ENCODE measurements at places on chromosomes 2 and 18.

- no peak for DNase-seq
Measured at GRCh38 chr18:10546557-10547300, 20.9 kb downstream of the NAPG start.

GRCh38 chr2:226580403-226580802 is 219.2 kb downstream of the IRS1 start:
- no peak for DNase-seq

GRCh38 chr2:202848813-202849212 is 22.8 kb downstream of the ICA1L start:
- no peak for DNase-seq

GRCh38 chr2:1609040-1609439 is 135.3 kb downstream of the PXDN start:
- DNase-seq: no peak

GRCh38 chr2:16657671-16658070 is 8.0 kb downstream of the CYRIA start:
- no peak for DNase-seq

DNA sequence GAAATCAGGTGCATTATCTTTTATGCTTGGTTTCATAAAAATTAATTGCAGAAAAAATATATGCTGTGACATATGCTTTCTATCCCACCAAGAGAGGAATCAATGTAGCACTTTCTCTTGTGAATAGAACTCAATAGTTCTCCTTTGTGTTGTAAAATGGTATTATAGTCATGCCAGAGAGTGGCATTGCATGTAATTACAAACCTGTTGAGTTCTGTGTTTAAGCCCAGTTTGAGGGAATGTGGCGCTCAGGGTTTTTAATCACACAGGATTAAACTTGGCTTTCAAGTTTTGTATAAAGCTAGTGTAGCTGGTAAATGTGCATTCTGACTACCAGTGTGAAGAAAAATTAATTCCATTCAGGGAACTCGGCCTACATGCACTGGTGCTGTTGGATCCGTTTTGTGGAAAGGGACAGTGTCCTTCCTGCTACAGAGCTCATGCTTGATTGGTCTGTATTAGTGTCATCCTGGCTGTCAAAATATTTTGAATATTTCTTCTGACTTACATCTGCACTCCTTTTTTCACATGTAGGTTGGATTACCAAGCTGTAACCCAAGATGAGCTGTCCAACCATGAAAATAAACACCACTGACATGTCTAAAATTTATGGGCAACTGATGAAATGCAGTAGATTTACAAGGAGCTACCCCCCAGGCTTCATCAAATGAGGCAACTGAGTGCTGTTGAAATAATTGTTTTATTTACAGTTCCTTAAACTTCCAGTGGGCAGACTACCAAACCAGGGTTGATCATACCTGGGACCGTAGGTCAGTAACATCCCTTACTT is 80.3 kb downstream of the SLC4A3 start:
- no peak for DNase-seq

- no peak for DNase-seq
Measured at GRCh38 chr2:115070002-115070401, 627.6 kb downstream of the DPP10 start.

DNA sequence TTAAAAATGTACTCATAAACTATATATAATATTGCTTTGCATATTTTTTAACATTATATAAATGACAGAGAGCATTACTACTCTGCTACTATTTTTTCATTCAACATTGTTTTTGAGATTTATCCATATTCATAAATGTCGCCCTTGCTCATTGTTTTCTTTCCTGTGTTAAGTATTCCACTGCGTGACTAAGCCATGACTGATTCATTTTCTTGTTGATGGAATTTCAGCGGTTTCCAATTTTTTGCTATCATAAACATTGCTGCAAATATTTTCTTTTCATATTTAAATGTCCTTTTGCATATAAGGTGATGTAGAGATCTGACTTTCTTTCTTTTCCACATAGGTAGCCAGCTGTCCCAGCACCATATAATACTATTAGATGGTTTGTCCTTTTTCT is 57.6 kb downstream of the SFXN5 start:
- DNase-seq: no peak

DNA sequence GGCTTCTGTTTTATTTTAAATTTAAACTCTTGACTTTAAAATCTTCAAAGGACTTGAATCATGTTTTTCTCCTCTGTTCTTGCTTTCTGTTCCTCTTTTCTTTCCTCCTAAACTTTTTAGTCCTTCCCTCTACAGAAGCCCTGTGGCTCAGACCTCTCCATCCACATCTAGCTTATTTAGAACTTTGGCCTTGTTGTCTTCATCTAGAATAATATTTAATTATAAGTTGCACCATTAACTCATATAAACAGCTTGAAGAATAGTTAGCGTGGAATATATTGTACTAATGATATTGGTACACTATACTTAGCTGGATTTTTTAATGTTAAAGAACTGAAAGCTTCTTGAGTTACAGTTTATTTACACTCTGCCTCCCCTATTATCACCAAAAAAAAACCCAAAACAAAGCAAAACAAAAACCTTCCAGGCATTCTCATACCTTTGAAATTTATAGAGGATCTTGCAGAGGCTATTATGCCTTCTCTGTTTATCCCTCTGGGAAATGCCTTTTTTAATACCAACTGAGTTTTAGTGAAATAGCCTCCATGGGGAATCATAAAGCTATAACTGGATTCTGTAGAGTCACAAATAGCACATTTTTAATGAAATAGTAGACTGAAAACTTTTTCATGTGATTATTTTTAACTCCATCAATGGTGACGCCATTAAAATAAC is 9.2 kb upstream of the CCDC141 start:
- DNase-seq: peak; percentile 35

GRCh38 chr2:229257985-229258384 is 13.1 kb downstream of the PID1 start:
- no peak for DNase-seq

- no peak for DNase-seq
Measured at GRCh38 chr2:225600444-225600843, 200.9 kb downstream of the NYAP2 start.

GRCh38 chr18:39624961-39625360 is 2059.4 kb upstream of the CELF4 start:
- no peak for DNase-seq

DNA sequence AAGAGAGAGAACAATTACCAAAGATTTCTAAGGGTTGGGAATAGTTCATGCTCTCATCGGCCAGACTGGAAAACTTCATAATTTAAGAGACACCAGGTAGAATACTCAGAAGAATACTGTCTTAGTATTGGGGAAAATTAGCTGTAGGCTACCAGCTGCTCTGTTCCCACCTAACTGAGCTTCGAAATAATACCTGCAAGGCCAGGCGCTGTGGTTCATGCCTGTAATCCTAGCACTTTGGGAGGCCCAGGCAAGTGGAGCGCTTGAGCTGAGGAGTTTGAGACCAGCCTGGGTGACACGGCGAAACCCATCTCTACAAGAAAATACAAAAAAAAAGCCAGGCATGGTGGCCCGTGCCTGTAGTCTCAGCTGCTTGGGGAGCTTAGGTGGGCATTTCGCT is 35.8 kb downstream of the MAP4K3 start:
- no peak for DNase-seq

DNA sequence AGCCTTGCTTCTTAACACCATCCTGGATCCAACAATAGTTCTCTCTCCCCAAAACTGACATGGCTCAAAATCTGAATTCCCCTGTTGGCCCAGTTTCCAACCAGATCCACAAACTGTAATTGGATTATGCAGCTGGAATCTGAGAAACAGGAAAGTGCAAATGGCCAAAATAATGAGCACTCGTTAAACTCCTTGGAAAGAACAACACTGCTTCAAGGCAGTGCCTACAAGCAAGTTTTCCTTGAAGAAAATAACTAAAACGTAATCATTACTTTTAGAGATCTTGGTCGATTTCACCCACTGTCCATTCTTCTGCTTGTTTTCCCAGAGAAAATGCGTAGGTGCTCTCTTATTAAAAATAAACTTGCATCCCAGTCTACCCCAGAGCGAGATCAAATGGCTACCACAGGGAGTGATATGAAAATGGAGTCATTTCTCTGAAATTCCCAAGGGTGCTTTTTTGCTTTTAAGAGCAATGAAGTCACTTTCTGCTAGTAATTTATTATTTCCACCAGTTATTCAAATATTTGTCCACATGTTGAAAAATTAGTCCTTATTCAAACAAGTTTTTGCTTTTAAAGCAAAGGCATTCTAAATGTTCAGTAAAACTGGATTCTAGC is 264.2 kb downstream of the C1D start:
- DNase-seq: no peak

GRCh38 chr18:43592269-43592668 is 315.0 kb upstream of the SYT4 start:
- DNase-seq: no peak

DNA sequence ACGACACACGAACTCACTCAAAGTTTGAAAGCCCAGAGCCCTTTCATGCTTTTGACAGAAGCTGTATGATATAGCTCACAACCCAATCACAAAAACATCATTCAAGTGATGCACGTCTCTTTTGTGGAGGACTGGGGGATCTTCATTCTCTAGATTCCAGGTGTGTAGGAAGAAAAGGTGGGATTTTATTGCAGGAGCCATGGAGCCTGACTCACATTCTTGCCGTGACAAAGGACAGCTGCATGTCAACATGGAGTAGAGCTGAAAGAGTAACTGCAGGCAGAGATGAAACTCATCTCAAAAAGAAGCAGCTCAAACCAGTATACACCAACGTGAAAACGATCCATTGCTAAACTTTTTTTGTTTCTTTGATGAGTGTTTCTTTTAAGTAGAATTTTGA is 50.9 kb upstream of the PDE1A start:
- DNase-seq: no peak

DNA sequence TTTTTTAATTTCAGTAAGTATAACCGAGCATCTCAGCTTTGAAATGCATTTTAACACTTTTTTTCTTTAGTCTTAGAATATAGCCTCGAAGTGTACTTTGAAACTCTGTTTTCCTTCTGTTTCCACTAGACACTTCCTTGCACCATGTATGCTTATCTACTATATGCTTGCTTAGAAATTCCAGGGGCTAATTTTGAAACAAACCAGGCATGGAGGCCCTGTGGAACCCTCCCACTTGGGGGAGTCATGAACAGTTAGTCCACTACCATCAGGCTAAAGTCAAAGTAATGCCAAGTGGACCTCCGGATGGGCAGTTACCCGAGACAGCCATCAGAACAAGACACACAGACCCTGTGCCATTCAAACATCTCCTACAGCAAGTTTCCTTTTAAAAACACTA is 120.3 kb downstream of the LCLAT1 start:
- no peak for DNase-seq

- DNase-seq: no peak
Measured at GRCh38 chr2:1584691-1585485, 159.4 kb downstream of the PXDN start.

- DNase-seq: no peak
Measured at GRCh38 chr2:230220347-230220969, 674 bp upstream of the SP110 start.

DNA sequence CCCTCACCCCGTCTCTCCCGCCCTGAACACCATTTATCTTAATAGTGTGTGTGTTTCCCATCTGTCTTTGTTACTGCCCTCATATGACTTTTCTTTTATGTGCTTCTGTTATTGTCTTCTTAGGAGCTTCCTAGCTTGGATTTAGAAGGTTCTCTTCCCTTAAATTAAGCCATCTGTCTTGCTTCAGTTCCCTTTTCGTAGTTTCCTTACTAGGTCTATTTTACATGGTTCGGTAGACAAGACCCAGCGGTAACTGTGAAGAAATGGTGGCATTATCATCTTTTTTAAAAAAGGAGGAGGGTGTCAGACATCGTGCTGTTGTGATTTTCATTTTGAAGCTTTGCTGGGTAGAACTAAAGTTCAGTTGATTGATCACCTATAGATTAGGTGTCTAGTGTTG is 10.3 kb downstream of the NCK2 start:
- no peak for DNase-seq

DNA sequence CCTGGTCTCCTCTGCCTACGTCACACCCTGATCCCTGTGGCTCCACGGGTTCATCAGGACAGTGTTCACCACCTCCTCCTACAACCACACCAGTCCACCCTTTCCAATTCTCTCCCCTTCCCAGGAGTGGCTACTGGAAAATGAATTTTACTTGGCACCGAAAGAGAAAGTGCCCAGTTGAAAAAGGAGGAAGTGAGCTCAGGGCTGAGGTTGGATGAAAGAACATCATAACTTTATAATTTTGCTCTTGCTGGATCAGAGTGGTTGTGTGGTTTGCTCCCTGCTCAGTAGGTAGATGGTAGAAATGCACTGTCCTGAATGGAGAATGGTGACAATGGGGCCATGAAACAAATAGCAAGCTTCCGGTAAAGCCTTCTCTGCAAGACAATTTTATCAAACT is 140.3 kb upstream of the DDX18 start:
- no peak for DNase-seq

GRCh38 chr2:39849064-39849463 is 70.0 kb upstream of the THUMPD2 start:
- DNase-seq: no peak

DNA sequence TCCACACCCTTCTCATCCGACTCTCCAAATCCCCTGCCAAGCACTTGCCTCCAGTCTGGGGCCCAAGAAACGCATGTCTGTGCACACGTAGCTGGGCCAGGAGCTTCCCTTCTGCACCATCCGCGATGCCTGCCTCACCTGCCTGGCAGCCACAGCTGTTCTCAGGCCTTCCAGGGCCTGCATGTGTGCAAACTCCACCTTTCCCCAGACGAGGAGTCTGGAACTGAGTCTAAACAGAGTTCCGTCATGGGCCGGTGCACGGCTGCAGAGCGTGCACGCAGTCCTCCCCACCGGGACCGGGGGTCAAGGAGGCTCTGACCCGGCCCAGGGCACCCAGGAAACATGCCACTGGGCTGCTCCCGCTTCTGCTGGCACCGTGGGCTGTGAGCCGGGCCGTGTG is 66.8 kb upstream of the SALL3 start:
- DNase-seq: no peak

DNA sequence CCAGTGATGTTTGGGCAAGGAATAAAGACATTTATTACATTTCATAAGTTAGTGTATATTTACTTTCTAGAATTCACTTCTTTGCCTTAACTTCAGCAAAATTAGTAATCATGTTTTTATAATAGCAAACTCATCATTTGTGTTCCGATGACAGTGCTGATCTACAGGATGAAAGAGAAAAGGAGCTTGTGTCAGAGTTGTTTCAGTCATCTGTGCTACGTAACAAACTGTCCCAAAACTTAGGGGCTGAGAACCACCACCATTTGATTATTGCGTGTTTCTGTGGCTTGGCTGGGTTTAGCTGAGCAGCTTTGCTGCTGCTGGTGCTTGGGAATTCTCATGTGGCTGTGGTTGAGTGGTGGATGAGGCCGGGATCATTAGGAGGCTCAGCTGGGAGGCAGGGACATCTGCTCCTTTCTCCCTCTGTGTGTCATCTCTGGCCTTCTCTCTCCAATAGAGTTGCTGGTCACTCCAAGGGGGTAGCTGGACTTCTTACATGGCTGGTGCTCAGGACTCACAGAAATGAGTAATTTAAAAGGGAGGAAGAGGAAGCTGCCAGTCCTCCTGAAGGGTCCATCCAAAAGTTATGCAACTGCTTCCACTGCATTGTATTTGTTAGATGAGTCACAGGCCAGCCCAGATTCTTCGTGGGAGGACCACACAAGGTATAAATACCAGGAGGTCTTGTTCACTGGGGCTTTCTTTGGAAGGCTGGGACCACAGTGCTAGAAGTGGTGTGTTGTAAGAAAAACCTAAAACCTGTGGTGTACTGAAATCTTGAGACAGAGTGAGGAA is 43.4 kb upstream of the HAAO start:
- no peak for DNase-seq
